H54 (cell line): ENCODE measurements at places on chromosomes 6 and 20.
A peak's percentile ranks its signal among the peaks of the same experiment; 100 is the strongest.

DNA sequence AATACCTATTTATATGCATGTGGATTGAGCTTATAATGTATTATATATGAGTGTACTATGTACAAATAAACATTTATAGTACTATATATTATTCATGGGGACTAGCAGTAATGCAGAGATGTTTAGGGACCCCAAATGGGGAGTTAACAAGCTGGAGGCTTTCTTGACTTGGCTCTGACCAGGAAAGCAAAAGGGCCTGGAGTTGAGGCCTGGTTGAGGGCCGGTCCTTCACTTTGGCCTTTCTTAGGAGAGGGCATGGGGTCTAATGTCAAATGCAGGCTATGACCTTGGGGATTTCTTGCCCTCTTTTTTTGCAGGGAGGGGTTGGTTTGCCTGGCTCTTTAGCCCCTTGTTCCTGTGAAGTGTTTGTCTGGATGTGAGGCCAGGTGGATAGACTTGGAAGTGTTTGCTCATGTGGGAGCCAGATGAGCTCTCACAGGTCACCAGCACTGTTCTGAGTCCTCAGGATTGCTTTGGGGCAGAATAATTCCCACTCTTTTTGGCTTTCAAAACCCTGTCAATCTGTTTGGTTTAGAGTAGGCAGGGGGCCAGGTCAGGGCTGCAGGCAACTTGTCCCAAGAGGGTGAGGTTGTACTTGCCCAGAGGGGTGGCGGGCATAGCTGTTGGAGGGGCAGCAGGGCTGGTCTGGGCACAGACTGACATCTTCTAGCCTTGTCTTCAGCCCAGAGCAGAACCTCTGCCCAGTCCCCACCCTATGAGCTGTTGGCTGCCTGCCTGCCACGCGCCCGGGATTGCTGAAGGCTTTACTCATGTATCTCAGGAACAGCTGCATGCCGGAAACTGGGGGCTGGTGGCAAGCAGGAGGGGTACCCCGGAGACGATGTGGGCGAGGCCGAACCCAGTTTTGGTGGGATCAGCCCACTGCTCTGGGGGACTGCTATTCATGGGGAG lies 14.6 kb downstream of the TJAP1 start:
- peak; percentile 72 for DNase-seq

DNA sequence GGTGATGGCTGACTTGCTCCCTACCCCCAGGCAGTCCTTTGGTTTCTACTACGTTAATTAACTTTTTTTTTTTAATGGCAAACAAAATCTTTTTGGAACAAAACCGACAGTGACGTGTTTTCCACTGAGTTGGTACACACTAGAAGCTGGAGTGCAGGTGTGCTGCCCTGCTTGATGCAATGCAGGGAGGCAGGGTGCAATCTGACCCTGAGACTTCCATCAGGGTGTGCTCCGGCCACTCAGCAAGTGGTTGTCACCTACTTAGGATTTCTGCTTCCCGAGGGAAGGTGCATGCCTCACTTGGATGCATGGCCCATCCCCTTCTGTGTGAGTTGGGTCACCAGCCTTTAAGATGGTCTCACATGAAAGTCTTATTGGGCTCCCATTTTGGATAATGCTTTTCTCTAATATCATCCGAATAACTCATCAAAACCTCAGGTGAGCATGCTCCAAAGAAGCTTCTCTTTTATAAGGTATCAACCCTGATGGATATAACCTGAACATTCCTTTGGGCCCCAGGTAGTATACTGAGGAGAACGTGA lies 14.0 kb downstream of the RREB1 start:
- no peak for DNase-seq

DNA sequence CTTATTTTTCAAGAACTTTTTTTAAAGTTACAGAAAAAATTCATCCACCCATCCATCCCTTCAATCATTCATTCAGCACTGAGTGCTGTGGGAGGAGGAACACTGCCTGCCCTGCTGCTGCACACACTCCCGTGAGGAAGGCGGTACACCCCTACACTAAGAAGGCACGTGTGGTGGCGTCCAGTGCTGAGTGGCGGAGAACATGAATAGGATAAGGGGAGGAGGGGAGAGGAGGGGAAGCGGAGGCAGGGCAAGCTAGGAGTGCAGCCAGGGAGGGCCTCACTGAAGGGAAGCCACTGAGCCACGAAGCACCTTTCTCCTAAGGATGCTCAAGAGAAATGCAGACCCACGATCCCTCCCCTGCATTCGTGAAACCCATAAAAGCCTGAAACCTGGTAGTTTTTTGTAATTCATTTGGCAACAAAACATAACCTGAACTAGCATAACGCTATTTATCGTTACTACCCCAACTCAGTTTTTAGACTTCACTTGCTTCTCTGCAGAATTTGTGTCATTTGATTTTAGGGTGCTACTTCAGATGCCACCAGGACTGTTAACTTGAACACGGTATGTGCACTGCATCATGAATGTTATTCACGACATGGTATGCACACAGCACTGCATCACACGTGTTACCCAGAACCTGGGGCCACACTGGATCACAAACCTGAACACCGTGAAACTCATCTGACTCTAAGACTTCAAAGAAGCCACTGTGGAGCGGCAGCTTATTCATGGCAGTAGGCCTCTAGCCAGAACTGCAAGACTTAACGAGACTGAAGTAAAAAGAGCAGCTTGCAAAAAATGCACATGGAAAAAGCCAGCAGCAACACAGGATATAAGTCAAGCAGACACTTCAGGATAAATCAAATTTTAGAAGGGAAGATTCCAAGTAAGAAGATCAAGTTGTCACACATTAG lies 3.5 kb downstream of the RNASET2 start:
- DNase-seq: no peak

DNA sequence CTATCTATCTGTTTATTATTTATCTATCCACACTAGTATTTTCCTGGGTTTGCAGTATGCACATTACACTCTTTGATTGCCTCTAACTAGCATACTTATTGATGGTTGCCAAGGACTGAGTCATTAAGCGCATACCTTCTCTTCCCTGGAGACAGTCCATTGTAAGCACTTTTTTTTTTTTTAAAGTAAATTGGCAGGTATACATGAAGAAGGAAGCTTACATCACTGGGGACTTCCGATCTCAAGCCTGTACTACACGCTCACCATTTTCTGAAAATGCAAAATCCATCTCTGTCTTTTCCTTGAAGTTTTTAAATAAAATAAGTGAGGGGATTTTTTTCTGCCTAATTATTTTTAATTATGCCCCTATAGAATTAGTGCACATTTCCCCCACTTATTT lies 63.5 kb downstream of the HMGN3 start:
- DNase-seq: no peak

DNA sequence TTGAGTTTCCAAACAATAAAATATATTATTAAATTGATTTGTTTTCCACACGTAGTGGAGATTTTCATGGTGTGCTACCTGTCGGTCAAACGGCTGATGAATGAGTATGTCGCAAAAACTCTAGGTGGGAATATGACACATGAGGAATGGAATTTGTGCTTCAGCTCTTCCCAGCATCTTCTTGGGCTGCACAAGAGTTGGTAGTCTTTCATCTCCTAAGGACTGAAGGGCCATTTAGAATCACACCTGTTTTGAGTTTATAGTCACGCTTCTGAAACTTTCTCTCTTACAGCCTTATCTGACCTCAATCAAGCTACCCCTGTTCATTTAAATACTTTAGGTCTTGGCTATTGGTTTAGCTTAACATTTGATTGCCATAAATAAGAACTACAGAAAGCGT lies 157.7 kb upstream of the AKAP12 start:
- no peak for DNase-seq

DNA sequence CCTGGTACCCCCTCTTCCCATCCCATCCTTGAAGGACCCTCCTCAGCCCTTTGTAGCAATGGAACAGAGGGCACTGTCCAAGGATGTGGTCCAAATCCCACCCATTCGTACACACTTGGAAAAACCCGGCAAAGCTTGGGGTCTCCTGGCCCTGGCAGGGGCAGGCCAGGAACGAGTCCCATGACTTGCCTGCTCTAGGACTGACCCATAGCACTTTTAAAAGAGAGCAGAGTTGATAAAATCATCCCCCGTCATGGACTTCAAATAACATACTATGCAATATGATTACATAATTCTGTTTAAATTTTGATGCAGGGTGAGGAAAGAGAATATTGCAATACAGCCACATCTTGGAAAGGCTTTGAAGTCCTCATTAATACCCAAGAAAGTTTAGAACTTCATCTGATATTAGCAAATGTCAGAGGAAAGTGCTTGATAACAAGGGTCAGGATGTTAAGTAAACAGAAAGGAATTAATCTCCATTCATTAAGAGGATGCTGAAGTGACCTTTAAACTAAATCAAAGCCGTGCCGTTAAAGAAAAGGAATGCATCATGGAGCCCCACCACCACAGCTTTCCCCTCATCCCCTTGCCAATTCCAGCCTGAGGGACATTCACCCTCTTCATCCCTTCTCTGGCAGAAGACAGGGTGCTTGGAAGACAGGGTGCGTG lies 60.7 kb upstream of the NXT1 start:
- no peak for DNase-seq

GRCh38 chr6:1800845-1801244 lies 191.1 kb downstream of the FOXC1 start:
- no peak for DNase-seq

GRCh38 chr6:112087916-112088315 lies 525 bp downstream of the FAM229B start:
- DNase-seq: no peak

- DNase-seq: peak; percentile 6
These were observed 102.8 kb downstream of the NRSN1 start for GRCh38 chr6:24228681-24229255.

DNA sequence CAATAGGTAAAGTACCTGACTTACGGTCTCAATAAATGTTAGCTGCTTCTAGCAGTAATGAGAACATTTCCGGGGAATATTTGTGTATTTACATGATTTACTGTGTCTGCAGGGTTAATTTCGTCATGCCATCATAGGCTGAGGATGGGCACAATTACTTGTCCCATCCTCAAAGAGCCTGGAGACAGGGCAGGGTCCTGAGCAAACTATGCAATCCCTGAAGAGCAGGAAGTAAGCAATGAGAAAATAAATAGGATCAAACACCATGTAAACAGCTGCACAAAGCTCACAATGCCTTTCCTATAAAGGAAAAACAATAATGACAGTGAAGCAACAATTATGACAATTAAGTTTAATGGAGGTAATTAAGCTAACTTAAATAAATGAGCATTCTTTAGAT lies 114.6 kb upstream of the FOXQ1 start:
- DNase-seq: no peak

GRCh38 chr20:3358676-3359340 lies 48.7 kb downstream of the DNAAF9 start:
- no peak for DNase-seq

- no peak for DNase-seq
These were observed 21.2 kb upstream of the NHSL1 start for GRCh38 chr6:138520463-138520862.

DNA sequence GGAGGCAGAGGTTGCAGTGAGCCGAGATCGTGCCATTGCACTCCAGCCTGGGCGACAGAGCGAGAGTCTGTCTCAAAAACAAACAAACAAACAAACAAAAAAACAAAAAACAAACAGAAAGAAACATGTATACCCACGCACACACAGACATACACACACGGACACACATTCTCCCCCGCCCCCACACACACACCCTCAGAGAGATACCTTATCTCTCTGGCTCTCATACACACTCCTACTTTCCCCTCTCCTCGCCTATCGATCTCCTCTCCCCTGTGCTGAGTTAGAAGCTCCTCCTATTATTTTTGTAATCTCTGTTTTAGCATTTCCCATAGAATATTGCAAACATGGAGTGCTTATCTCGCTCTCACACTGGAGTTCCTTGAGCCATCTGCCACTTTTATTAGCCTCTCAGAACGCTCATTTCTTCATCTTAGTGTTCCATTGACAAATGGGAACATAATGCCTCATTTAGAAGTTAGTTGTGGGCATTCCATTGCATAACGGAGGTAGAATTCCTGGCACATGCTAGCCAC lies 144.2 kb upstream of the CITED2 start:
- no peak for DNase-seq

DNA sequence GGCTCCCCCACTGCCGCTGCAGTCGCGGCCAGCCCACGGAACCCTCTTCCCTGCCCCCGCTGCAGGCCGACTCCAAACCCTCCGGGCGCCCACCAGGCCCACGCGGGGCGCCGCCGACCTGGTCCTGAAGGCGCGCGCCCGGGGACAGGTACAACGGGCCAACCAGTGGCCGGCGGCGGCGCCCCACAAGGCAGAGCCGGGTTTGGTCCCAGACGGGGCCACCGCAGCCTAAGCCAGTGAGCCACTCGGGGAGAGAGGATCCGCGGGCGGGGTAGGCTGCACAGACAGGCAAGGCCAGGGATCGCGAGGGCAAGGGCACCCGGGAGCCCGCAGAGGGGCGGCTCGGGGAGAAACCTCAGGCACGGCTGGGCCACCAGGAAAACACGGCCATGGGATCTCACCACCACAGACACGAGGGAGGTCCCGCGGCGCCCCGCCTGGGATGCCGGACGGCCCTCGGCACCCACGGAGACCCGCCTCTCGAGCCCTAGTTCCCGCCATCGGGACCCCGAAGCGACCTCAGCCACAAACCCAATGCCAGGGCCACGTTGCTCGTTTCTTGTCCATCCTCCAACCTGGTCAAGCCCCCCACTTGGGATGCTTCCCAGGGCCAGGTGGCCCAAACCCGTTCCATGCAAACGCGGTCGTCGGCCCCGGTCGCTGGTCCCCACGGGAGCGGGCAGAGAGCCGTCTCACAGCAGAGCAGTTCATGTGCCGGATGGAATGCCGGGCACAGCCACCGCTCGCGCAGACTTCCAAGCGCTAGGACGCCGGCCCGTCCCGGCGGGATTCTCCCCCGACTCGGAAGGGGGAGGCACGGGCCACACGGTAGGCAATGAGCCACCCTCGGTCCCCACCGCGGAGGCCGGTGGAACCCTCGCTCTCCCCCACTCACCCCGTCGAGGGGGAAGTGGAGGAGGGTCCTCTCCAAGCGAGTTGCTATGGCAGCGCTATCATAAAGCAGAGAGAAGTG lies 1956.6 kb upstream of the DEFB115 start:
- no peak for DNase-seq

GRCh38 chr6:108403236-108403635 lies 108.4 kb downstream of the AFG1L start:
- no peak for DNase-seq

DNA sequence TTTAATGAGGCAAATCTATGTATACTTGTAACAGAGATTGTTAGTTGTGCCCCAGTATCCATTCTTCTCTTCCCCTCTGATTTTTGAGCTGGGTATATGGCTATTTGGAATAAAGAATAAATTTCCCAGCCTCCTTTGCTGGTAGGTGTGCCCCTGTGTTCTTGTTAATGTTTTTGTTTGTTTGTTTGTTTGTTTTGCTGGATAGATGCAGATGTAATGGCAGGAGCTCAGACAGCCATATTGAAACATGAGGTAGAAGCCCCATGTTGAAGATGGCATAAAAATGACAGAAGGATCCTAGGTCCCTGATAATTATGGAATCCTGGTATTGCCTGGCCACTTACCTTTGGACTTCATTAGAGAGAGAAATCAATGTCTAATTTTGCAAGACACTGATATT lies 19.9 kb upstream of the FKBP5 start:
- no peak for DNase-seq

GRCh38 chr6:151060766-151061531 lies 178.8 kb upstream of the AKAP12 start:
- no peak for DNase-seq

- DNase-seq: no peak
These were observed 129.9 kb downstream of the HFE start for GRCh38 chr6:26216886-26217713.
